KG1 (cell line): ENCODE measurements at places on chromosomes 1 and 21.

DNA sequence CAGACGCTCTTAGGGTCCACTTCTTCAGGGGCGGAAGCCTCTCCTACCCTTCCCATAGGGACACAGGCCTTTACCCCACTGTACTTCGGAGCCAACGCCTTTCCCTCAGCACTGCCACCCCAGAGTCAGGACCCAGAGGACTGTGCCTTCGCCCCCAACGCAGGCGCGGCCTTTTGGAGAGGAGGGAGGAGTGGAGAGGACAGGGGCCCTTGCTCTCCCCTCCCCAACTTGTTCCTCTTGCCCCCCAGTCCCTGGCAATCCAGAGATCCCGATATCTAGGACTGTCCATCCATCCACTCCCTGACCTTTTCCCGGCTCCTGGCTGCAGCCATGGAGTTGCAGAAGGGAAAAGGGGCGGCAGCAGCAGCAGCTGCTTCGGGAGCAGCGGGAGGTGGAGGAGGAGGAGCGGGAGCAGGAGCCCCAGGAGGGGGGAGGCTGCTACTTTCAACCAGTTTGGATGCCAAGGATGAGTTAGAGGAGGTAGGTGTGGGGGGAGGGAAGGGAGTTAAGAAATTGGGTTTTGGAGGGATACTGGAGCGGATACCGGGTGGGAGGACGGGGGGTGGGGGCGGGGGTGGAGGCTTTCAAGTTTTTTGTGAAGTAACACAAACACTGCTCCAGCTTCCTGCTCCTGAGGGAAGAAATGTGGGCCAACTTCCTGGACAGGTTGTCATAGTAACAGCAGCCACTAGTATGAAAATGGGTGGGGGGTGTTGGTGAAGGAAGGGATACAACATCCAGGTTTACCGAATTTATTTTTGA, 636 bp downstream of the INTS3 start:
- no peak for DNase-seq

GRCh38 chr21:26079366-26079765, 91.2 kb downstream of the APP start:
- DNase-seq = no peak

DNA sequence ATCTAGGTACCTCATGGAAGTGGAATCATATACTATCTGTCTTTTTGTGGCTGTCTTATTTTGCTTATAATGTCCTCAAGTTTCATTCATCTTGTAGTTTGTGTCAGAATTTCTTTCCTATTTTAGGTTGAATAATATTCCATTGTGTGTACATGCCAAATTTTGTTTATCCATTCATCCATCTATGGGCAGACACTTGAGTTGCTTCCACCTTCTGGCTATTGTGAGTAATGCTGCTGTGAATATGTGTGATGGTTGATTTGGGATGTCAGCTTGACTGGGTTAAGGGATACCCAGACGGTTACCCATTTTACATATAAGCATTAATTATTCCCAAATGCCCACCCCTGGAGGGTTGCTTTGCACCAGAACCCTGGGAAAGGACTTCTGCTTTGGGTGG, 477.5 kb downstream of the PTPRU start:
- DNase-seq = no peak

GRCh38 chr1:157181790-157182189, 43.6 kb upstream of the ETV3 start:
- no peak for DNase-seq

DNA sequence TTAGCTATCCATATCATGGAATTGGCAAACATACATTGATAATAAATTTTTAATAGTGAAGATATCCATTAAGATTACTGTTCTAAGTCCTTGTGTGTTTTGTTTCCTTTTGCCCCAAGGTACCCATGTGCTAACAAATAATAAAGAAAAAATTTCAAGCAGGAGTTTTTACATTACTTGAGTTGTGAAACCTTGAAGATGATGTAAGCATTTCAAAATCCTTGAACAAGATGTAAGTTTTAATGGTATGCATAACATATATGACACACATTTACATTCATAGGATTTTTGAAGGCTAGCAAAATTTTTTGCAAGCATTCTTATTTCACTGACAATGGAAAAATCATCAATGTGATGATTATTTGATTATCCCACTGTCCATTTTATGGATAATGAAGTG, 10.9 kb upstream of the ELAVL4 start:
- no peak for DNase-seq

DNA sequence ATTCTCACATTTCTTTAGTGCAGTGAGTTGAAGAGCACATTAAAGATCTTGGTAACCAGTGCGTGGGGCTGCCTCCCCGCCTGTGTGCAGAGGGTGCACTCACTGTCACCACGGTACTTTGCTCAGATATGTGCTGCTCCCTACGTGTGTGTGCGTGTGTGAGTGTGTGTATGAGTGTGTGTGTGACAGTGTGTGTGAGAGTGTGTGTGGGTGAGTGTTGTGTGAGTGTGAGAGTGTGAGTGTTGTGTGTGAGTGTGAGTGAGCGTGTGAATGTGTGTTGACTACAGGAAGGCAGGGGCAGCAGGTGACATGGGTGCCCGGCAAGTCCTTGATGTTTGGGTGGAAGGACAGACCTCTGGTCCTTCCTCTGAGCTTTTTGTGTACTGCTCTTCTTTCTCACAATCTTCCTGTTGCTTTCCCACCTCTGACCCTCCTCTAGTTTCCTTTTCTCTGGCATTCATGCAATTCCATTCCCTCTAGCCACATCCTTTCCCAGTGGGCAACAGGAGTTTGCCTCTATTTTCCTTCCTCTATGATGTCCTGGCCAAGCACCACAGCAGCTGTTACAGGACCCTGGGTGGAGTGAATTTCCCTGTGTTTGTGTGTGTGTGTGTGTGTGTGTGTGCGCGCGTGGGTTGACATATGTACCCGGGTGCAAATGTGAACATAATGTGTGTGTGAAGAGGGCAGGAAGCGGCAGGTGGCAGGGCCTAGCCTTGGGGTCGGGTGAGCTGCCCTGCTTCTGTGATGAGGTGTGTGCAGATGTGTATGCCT, 19.8 kb downstream of the LHX4 start:
- DNase-seq = no peak

DNA sequence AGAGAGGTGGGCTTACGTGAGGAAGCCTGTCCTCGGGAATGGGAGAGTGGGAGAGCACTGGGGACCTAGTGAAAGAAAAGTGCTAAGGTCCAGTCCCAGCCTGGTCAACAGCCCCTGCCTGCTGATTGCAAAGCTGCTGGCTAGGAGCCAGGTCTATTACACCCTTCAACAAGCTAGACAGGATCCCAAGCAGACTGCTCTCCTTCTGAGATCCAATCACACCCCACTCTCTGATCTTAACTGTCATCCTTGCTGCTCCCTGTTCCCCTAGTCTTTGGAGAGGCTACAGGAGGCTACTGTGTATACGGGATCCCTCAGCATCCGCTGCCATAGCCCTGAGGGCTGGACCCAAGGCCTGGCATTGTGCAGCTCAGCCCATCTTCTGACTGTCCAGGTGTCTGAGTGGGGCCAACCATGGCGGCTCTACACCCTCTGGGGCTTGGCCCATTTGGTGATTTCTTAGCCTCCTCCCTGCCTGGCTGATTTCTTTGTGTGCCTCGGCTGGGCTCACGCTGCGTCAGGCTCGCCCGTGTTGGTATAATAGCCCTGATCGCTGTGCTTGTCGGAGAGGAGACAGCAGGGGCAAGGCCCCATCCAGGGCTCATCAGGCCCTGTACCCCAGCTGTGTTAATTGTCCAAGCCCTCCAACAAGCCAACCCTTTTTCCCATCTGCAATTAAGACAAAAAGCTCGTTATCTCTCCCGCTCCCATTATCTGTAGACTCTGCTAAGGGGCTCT, 43.9 kb downstream of the NAV1 start:
- DNase-seq = no peak

- no peak for DNase-seq
Measured at GRCh38 chr1:232627645-232628334, 2.1 kb downstream of the SIPA1L2 start.

DNA sequence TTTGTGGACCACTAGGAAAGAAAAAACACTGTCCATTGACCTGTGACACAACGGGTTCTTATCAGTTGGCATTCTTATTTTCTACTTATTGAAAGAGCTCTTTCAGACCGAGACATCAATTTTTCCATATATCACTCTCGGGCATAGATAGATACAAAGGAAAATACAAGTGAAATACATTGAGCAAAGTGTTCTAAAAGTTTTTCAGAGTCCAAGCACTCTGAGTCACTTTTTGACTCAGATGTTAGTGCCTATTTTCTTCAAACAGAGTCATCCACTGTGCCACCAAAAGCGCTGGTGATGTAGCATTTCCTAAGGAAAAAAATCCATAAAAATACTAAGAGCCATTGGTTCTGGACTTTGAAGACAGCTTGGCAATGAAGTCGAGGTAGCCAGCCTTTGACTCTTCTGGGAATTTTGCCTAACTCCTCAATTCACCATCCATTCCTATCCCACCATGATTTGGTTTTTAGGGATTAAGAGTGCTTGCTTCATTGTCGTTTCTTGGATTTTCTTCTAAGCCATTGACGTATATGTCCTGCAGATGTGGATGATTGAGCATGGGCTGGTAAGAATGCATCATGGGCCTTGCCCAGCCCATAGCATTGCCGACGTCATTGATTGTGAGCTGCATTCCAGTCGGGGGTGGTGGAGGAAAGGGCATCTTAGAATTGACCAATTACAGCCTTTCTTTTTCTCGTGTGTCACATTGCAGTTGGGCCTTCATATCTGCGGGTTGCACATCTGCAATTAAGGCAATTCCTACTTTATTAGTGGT, 10.6 kb downstream of the GALNT2 start:
- DNase-seq = no peak

DNA sequence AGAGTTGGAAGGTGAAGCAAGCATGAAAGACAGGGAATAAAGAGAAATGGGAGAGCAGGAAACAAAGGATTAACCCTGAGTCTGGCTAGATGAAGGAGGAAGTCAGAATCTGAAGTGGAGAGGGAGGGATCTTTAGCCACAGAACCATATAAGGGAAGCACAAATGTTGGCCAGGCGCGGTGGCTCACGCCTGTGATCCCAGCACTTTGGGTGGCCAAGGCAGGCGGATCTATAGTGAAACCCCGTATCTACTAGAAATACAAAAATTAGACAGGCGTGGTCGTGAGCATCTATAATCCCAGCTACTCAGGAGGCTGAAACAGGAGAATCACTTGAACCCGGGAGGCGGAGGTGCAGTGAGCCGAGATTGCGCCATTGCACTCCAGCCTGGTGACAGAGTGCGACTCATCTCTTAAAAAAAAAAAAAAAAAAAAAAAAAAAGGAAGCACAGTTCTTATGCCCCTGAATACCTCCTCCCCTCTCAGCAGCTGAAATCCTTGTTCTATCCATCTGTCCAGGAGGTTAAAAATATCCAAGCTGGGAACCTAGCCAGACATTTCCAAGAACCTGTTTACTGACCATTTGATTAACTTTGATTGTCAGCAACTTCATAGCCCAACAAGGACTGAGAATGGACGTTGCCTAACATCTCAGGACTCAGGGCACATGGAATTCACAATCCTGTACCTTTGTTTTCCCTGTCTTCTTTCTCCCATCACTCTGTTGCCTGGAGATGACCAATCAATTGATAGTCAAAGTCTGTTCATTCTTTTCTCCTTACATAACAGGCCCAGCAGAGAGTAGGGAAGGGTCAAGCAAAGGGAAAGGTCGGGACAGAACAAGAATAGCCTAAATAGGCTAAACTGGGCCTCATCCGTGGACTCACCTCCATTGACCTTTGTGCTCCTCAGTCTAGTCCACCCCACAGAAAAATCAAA, 10.6 kb downstream of the TXNIP start:
- no peak for DNase-seq

DNA sequence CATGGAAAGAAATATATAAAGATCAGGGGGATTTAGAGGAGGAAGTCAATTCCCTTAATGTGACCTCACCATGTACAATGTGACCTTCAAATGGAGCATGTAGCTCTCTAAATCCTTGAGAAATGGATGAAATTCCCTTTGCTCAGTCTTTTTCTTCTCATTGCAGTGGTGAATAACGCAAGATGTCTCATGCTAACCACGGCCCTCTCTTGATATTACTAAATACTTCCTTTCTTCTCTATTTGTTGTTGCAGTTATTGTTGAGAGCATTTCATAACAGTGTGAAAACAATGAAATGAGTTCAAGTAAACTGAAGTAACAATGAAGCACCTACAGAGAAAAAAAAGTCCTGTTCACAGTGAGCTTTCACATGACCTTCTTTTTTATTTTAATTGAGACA, 55.6 kb downstream of the ZNF281 start:
- DNase-seq = no peak

- DNase-seq = peak; percentile 12
Measured at GRCh38 chr1:30911059-30911954, 2.7 kb upstream of the SDC3 start.

- no peak for DNase-seq
Measured at GRCh38 chr1:186976700-186977099, 148.0 kb downstream of the PLA2G4A start.

GRCh38 chr1:214824763-214825162, 221.8 kb downstream of the CENPF start:
- no peak for DNase-seq

DNA sequence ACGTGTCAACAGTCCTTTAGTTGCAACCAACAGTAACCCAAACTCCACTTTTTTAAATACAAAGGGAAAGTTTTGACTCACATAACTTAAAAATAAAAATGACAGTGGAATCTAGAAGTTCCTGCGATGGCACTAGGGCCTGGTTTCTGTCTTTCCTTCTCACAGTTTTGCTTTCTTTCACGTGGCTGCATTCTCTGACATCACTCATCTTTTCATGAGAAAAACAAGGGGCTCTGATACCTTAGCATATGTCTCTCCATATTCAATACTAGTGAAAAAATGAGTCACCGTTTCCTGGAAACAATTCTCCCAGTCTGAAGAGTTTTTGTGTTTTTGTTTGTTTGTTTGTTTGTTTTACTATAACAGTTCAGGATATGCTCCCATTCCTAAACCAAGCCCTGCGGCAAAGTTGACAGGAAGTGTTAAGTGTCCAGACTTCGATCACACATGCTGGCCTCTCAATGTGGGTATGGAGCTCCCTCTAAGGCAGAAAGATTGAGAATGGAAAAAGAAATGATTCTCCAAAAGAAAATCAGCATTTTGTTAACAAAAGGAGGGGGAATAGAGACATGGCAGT, 483.3 kb downstream of the TTLL7 start:
- no peak for DNase-seq

- no peak for DNase-seq
Measured at GRCh38 chr1:32743380-32744070, 41.0 kb upstream of the SYNC start.

- DNase-seq = no peak
Measured at GRCh38 chr1:54421101-54421504, 14.9 kb upstream of the SSBP3 start.

- peak; percentile 19 for DNase-seq
Measured at GRCh38 chr1:206002871-206003801, at the start of gene RAB7B. Gene RAB7B (minus strand): TSS chr1:206003395. CDS start chr1:205994135, 9,260 bp downstream.
